ENCODE measurements at places on chromosomes 1 and 21.

GRCh38 chr1:22418933-22419382 lies 32.7 kb upstream of the ZBTB40 start:
- DNase-seq: no peak

DNA sequence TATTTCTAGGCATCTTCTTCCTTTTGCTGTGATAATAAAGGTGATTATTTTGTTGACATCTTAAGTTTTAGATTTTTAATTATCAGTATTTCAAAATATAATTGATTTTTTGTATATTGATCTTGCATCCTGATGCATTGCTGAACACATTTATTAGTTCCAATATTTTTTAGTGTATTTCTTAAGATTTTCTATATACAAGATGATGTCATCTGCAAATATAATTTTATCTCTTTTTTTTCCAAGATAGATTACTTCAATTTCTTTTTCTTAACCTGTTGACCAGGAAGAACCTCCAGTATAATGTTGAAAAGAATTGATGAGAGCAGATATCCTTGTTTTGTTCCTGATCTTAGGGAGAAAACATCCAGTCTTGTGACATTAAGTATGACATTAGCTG lies 54.8 kb upstream of the LRRN2 start:
- DNase-seq: no peak

DNA sequence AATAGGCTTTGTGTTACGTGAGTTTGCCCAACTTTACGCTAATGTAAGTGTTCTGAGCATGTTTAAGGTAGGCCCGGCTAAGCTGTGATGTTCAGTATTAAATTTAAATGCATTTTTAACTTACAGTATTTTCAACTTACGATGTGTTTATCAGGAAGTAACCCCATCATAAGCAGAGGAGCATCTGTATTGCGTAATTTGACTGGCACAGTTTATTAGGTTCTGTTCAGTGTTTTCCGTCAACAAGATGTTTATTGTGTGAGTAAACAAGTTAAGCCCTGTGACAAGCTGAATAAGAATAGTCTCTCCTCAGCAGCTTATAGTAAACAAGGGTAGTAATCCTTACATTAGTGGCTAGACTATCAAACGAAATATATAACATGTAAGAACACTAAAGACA lies 27.2 kb upstream of the SHISA4 start:
- no peak for DNase-seq

GRCh38 chr1:30400507-30400906 lies 322.9 kb downstream of the MATN1 start:
- DNase-seq: no peak

GRCh38 chr21:16797966-16798365 lies 714.9 kb upstream of the CXADR start:
- no peak for DNase-seq

- DNase-seq: no peak
Measured at GRCh38 chr1:29441916-29442668, 205.8 kb downstream of the PTPRU start.

GRCh38 chr1:17250601-17251000 lies 1.7 kb downstream of the PADI3 start:
- no peak for DNase-seq

DNA sequence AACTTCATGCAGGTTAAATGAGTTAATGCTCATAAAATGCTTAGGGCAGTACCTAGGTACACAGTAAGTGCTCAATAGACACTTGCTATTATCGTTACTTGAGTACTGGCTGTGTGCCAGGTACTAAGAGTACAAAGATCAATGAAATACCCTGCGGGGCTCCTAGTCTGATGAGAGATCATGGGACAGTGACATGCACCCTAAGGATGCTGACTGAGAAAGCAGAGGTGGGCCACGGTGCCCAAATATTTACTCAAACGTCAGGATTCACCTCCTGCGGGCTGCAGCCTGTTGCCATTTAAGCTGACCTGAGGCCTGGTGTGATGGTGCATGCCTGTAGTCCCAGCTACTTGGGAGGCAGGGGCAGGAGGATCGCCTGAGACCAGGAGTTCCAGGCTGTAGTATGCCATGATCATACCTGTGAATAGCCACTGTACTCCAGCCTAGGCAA lies 19.8 kb upstream of the LUZP1 start:
- DNase-seq: no peak

DNA sequence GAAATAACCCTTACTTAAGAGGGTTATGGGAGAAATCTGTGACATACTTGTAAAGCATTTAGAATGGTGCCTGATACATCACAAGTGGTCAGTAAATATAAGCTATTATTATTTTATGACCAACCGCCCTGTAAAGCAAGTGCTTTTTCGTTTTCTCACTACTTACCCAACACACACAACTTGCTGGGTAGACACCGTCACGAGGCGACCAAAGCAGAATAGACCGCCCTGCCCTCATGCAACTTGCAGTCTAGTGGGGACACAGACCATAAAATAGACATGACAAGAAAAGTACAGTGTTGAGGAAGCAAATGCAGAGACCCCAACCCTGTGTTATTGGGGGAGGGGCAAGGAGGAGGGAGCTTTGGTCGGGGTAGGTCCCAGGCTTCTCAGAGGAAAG lies 744 bp upstream of the IGSF3 start:
- no peak for DNase-seq

DNA sequence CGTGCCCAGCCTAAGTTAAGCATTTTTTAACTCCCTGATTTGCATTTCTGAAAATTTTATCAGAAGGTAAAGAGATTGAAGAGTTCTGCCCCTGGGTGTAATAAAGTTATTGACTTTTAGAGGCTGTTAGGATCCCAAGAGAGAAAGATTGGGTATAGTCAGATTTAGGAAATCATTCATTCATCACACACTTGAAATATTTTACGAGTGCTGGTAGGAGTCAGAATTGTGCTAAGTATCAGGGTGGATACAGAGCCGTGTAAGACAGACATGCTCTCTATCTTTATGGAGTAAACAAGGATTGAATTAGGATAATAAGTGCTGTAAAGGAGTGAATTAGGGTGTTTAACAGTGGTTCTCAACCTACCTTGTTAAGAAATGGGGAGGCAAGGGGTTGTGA lies 3.0 kb downstream of the SZT2 start:
- DNase-seq: no peak

GRCh38 chr1:217660353-217661062 lies 29.4 kb downstream of the SPATA17 start:
- DNase-seq: no peak

DNA sequence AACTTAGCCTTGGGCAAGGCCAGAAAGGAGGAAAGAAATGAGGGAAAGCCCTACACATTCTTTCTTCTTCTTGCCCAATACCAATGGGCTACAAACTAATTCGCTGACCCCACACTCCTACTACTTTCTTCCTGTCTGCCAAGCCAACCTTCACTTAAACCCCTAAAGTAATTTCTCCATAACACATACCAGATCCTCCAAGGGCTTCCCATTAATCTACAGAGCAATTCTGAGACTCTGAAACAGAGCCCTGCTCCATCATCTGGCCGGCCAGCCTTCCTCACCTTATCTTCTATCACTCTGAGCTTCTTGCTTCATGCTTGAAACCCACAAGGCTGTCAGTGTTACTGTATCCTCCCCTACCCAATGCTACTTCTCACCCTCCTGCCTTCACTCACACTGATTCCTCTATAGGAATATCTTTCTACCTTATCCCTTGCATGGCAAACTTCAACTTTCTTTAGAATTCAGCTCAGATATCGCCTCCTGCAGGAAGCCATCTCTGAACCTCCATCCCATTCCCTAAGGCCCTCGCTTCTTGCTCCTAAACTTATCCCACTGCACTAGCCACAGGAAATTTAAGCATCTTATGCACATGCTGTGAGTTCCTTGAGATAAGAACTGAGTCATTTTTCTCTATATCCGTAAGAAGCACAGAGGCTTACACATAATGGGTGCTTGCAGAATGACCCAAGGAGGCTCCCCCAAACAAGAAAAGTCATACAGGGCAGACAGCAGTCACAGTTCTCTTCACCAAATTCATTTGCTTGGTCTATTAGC lies 81.9 kb downstream of the JAK1 start:
- no peak for DNase-seq

GRCh38 chr1:27713869-27714513 lies 11.8 kb upstream of the FAM76A start:
- no peak for DNase-seq

Data from left lung (tissue), 14 donors.